ENCODE measurements at places on chromosomes 13 and 19. TPM values are rescaled to one million over a fixed set of nuclear protein-coding genes. Genes with fewer than 3 reads are reported as not detected.

RRAS gene
- total RNA-seq: 12.7 TPM

- H3K27ac ChIP-seq: no peak overlapping the region
- H3K4me3 ChIP-seq: no peak overlapping the region
- DNase-seq: no peak
Measured at GRCh38 chr13:45863709-45864590, 12.4 kb upstream of the SIAH3 start.

DNA sequence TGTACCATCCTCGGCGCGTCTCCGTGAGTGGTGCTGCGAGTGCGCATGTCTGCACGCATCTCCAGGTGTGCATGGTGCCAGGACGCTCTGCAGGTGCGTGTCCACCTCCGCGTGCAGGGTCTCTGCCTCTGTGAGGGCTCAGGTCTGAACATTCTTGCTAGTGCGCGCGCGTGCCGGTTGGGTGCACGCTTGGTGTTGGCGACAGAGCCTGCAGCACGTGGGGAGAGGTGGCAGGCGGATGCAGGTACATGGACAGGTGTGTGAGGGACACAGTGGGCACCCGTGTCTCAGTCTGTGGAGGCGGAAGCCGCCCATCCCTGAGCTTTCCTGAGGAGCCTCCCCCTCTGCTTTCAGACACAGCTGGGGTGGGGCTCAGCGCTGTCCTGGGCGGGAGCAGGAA, 4.9 kb upstream of the OR10H2 start:
- no peak overlapping the region for H3K27ac ChIP-seq
- H3K36me3 ChIP-seq: no peaks in the 10 kb centered on the region
- peaks cover 7% of the 10 kb centered on the region for H3K27me3 ChIP-seq
- no peaks in the 10 kb centered on the region for H3K4me1 ChIP-seq
- no peak overlapping the region for H3K4me3 ChIP-seq

IGFL4 gene
- 0.14 TPM for total RNA-seq

GRCh38 chr19:31306006-31306753, 43.1 kb downstream of the TSHZ3 start:
- DNase-seq: no peak
- no peak overlapping the region for H3K4me3 ChIP-seq
- H3K4me1 ChIP-seq: no peaks in the 10 kb centered on the region
- no peaks in the 10 kb centered on the region for H3K36me3 ChIP-seq
- no peak overlapping the region for H3K27ac ChIP-seq

GRCh38 chr13:55991666-55992065, 1149.1 kb upstream of the PRR20A start:
- DNase-seq: no peak
- H3K36me3 ChIP-seq: no peaks in the 10 kb centered on the region
- H3K27me3 ChIP-seq: no peaks in the 10 kb centered on the region
- H3K4me1 ChIP-seq: no peaks in the 10 kb centered on the region
- H3K4me3 ChIP-seq: no peak overlapping the region
- no peak overlapping the region for H3K27ac ChIP-seq

GRCh38 chr19:35869327-35870123, 1.2 kb downstream of the APLP1 start:
- peak; percentile 59 for DNase-seq
- H3K4me3 ChIP-seq: no peak overlapping the region
- H3K27me3 ChIP-seq: peaks cover 70% of the 10 kb centered on the region
- H3K36me3 ChIP-seq: no peaks in the 10 kb centered on the region
- H3K4me1 ChIP-seq: peaks cover 12% of the 10 kb centered on the region

DNA sequence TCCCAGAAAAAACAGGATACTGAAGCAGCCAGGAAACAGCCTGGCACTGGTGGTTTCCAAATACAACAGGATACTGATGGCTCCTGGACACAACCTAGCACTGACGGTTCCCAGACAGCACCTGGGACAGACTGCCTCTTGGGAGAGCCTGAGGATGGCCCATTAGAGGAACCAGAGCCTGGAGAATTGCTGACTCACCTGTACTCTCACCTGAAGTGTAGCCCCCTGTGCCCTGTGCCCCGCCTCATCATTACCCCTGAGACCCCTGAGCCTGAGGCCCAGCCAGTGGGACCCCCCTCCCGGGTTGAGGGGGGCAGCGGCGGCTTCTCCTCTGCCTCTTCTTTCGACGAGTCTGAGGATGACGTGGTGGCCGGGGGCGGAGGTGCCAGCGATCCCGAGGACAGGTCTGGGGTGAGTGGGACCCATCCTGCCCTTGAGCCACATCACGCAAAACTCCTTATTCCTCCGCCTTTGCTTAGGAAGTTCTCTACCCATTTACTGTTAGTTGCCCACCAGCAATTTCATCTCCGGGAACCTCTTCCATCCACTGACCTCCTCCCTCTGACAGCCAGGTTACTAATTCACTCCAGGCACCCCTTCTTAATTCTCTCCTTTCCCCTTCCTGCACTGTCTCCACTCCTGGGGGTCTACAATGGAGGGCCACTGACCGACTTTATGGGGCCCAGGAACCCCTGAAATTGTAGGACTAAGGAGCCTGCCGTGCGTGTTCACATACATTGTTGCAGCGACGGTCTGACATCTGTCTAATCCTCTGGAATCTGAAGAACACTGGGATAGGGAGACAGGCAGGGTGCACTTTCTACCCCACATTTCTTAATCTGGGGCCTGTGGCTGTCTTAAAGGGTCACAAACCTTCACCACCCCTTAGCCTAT, 1.2 kb downstream of the ITPKC start:
- peak overlapping the region; percentile 87 for H3K27ac ChIP-seq
- no peak for DNase-seq
- H3K4me1 ChIP-seq: peaks cover 42% of the 10 kb centered on the region
- H3K36me3 ChIP-seq: peaks cover 4% of the 10 kb centered on the region
- H3K27me3 ChIP-seq: no peaks in the 10 kb centered on the region

CD79A gene
- 31.4 TPM for total RNA-seq

GRCh38 chr13:23956106-23956505, 58.8 kb upstream of the C1QTNF9B start:
- no peak overlapping the region for H3K27ac ChIP-seq
- H3K4me3 ChIP-seq: no peak overlapping the region
- DNase-seq: no peak
- peaks cover 3% of the 10 kb centered on the region for H3K4me1 ChIP-seq

DNA sequence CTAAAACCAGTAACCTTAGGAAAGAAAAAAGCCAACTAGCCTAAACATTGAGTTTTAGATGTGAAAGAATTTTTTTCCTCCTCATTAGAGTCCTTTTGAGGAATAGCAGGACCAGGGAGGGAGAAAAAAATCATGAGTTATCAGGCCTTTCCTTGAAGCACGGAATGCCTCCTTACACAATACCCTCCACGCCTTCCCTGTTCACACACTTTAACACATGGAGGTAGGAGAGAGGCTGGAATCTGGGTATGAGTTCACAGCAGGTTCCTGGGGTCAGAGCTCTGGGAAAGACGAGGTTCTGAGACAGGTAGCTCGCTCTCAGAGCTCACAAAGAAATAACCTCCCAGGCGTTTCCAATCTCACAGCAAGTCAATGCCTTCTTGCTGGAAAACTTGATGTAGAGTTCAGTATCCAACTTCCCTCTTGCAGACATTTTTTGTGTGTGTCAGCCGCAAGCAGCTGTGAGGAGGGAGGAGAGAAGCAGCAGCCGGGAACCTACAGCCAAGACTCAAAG, 716 bp downstream of the ZNF573 start:
- DNase-seq: no peak
- no peaks in the 10 kb centered on the region for H3K36me3 ChIP-seq
- H3K4me3 ChIP-seq: peak overlapping the region; percentile 71
- H3K4me1 ChIP-seq: peaks cover 3% of the 10 kb centered on the region

SYNGR4 gene
- not detected for total RNA-seq

CALR3 gene
- total RNA-seq: 0.05 TPM

GRCh38 chr19:21513651-21514050, 8.2 kb downstream of the ZNF429 start:
- peaks cover 2% of the 10 kb centered on the region for H3K36me3 ChIP-seq
- DNase-seq: no peak
- no peaks in the 10 kb centered on the region for H3K27me3 ChIP-seq
- no peaks in the 10 kb centered on the region for H3K4me1 ChIP-seq

DNA sequence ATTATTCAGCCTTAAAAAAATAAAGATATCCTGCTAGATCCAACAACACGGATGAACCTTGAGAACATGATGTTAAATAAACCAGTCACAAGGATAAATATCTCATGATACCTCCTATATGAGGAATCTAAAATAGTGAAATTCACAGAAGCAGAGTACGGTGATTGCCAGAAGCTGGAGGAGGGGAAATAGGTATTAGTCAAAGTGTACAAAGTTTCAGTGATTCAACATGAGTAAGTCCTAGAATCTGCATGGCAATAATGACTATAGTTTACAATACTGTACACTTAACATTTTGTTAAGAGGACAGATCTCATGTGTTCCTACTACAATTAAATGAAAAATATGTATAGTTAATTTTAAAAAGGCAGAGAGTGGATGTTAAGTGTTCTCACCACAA, 206.6 kb upstream of the SLC10A2 start:
- H3K36me3 ChIP-seq: no peaks in the 10 kb centered on the region
- no peak overlapping the region for H3K27ac ChIP-seq
